Stimulated activated CD4-positive, alpha-beta T cell treated with anti-CD3 and anti-CD28 coated beads, Interleukin-2, amount 100 ng/mL, for 4 hours (primary cell): ENCODE measurements at places on chromosomes 2 and 18.

DNA sequence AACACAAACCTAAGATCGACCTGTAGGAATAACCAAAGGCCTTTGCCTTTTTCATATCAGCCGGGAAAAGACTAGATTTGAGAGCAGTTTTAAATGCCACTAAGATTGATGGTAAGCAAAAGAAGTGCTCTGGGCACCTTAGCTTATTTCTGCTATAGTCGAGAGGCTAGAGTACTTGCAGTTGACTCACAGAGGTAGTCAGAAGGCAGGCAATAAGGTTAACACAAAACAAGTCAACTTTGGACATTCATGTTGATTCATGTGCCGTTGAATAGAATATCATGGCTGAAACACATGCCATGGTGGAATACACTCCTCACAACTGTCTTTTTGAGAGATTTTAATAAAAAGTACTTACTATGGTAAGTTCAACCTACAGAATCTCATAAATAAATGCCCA is 507.6 kb downstream of the ZEB2 start:
- DNase-seq = no peak

- no peak for DNase-seq
These were observed 1018.2 kb upstream of the NXPH2 start for GRCh38 chr2:139798391-139798790.

GRCh38 chr18:26943906-26944305 is 78.4 kb upstream of the AQP4 start:
- DNase-seq = no peak

DNA sequence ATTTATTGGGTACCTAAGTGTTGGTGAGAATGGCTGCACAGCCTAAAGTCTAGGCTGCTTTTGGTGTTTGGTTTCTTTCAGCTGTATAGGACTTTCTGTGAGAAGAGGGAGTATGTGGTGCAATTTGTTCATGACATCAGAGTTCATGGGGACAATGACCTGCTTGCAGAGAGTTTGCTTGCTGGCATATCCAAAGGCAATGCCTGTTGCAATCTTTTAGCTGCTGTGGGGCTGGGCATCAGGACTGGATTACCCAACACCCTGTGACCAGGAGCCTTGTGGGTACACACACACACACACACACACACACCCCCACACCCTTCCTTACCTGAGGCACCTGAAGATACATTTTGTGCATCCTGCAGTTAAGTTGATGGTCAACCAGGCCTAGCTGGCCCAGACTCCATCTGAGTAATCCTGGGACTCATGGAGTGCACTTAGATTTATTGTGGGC is 68.4 kb downstream of the LIPG start:
- DNase-seq = no peak

- no peak for DNase-seq
These were observed 331.8 kb upstream of the SLC8A1 start for GRCh38 chr2:40783704-40784103.

DNA sequence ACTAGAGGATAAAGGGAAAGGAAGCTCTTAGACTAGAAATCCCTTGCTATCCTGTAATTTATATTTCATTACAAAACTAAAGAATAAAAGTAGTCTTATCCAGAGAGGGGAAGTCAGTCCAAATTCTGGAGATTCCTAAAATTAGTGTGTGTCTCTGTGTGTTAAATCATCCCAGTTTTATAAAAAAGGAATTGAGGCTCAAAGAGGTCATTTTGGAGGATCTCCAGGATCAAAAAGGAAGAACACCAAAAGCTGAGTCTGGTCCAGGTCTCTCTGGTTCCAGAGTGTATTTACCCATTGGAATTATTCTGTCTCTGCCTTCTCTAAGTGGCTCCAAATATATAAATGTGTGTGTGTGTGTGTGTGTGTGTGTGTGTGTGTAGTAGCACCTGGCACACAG is 166.7 kb downstream of the NRXN1 start:
- no peak for DNase-seq

GRCh38 chr2:71156573-71156972 is 26.1 kb downstream of the MPHOSPH10 start:
- no peak for DNase-seq

DNA sequence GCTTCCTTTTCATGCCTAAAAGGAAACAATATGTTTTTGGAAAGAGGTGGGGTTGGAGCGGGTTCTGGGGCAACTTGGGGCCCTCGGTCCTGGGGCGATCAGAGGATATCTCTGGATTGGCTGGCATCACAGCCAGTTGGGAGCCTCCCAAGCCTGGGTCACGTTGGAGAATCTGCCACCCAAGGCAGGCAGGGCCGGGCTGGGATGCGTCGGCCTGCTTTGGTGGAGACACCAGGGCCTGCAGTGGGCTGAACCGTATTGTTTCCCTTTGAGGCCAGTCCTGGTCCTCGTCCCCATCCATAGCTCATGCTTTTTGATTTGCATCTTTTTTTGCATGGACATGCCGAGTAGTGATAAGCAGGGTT is 235.8 kb downstream of the ATAD2B start:
- no peak for DNase-seq

GRCh38 chr2:240225660-240226475 is 85.4 kb upstream of the OTOS start:
- no peak for DNase-seq

- DNase-seq = no peak
These were observed 41.8 kb upstream of the AFF3 start for GRCh38 chr2:100184055-100184737.

GRCh38 chr2:170148161-170148560 is 29.8 kb upstream of the MYO3B start:
- DNase-seq = no peak

DNA sequence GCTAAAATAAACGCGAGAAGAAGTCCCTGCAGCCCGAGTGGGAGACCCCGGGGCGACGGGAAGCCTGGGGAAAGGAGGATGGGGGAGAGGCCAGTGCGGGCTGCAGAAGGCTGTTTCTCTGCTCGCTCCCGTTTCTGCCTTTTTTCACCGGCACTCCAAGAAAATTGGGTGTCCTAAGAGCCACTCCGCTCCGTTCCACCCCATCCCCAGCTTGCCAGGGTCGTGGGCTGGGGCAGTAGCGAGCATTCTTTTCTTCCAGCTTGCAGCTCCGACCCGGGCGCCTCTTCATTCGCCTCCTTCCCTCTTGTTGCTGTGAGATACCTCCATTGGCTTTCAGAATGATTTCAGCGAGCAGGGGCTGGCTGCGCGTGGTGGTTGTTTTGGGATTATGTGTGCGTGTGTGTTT is 1.1 kb downstream of the HOXD3 start:
- DNase-seq = no peak

- no peak for DNase-seq
These were observed 830 bp downstream of the DNER start for GRCh38 chr2:229713371-229714079.

DNA sequence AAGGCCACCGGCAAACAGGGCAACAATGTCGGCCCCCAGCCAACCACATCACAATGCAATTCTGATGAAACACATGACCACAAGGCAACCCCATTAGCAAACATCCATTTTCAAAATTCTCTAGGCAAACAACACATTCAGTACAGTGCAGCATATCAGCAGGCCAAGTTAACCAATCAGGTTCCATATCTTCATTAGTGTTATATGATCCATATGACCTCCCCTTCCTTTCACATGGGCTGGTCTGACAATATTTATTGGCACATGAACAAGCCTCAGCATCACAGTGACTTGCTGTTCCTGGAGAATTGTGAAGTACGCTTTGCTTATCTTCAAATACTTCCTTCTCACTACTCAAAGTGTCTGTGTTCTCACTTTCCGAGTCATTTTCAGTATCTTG is 19.8 kb downstream of the RNF103 start:
- no peak for DNase-seq

GRCh38 chr2:31580321-31581117 is at the start of gene SRD5A2:
SRD5A2 (minus strand) TSS chr2:31580938; CDS start chr2:31580900, 38 bp downstream.
- DNase-seq = no peak

- no peak for DNase-seq
These were observed 126.2 kb downstream of the RAPGEF4 start for GRCh38 chr2:172861656-172862476.

GRCh38 chr2:205849136-205849535 is 166.8 kb downstream of the NRP2 start:
- no peak for DNase-seq

DNA sequence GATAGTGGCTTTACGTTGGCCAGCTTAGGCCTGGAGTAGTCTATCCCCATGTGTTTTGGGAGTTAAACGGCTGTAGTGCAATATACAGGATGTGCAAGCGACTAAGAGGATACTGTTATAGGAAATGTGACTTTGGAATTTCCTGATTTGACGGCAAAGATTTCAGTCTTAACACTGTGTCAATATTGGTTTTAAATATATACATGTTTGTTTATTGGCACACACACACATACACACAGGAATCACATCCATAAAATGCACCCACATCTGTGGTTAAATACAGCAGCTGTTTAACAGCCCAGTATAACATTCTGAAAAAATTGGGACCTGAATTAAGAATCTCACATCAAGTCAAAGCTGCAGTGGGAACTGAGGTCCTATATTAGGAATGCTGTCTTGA is 347.1 kb downstream of the TXNL1 start:
- DNase-seq = no peak

- DNase-seq = no peak
These were observed 5.7 kb downstream of the SERPINB8 start for GRCh38 chr18:63975628-63976027.

DNA sequence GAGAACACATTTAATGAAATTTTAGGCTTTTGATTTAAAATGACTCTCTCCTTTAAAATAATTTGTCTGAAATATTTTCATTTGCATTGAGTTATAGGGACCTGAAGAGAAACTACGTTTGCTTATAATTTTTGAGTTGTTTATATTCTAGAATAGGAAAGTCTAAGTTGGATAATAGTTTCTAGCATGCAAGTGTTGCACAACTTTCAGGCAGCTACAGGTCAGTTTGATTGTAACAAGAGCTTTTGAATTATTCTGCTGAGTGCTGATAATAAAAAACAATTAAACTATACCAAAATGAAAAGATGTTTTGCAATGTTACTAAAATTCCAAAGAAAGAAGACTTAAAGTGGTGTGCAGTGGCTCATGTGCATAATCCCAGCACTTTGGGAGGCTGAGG is 71.0 kb downstream of the PDE1A start:
- DNase-seq = no peak

GRCh38 chr18:55753643-55754263 is 165.8 kb upstream of the TCF4 start:
- no peak for DNase-seq

- DNase-seq = no peak
These were observed 212.0 kb upstream of the SALL3 start for GRCh38 chr18:78767648-78768071.

- no peak for DNase-seq
These were observed 29.6 kb downstream of the CSRNP3 start for GRCh38 chr2:165499131-165499530.

DNA sequence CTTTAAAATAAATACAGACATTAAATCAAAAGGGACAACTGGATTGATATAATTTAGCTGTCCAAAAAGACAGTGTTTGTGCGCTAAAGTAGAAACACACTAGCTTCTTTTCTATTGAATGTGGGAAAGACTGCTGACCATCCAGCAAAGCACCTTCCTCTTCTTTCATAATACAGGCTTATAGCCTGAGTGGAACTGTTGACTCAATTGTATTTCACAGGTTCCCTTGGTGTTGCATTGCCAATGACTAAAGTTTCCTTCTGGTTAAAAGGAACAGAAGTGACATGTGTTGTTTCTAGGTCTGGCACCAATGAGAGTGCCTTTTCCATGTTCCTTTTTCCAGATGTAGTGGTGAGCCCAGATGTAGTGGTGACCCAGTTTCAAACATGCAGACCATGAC is 412.3 kb downstream of the RNF144A start:
- DNase-seq = no peak

DNA sequence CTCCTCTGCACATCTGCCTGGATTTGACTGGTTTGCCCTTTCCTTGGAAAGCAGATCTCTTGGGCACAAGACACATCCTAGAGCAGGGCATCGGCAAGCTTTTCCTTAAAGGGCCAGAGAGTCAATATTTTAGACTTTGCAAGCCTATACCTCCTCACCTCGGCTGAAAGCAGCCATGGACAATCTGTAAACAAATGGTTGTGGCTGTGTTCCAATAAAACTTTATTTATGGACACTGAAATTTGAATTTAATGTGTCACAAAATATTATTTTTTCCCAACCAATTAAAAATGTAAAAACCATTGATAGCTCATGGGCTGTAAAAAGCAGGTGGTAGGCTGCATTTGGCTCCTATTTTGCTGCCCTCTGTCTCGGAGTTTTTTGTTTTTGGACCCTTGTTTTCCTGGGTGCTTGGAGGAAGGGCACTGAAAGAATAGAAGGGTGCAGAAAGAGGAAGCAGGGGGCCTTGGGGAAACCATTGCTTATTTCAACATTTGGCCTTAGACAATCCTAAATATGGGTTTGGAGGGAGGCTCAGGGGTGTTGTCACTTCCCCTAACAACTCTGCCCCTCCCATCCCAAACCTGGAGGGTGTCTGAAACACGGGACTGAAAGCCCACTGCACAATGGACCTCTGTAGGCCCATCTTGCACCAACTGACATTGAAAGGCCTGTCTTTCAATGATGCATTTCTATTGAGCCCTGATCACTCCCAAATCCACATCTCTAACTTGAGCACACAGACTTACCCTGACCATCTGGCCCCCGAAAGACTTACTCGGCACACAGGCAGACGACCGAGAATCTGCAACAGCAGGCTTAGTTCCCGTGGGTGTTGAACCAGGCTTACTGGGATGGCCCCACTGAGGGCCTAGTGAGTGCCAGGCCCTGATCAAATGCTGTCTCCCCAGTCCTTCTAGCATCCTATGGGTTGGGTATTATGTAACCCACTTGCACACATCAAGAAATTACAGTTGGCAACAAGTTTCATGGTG is 7.1 kb upstream of the ZFP36L2 start:
- no peak for DNase-seq

GRCh38 chr18:61546590-61546989 is 213.4 kb downstream of the CDH20 start:
- DNase-seq = no peak

- DNase-seq = no peak
These were observed 726.8 kb upstream of the DDX18 start for GRCh38 chr2:117087535-117088291.

DNA sequence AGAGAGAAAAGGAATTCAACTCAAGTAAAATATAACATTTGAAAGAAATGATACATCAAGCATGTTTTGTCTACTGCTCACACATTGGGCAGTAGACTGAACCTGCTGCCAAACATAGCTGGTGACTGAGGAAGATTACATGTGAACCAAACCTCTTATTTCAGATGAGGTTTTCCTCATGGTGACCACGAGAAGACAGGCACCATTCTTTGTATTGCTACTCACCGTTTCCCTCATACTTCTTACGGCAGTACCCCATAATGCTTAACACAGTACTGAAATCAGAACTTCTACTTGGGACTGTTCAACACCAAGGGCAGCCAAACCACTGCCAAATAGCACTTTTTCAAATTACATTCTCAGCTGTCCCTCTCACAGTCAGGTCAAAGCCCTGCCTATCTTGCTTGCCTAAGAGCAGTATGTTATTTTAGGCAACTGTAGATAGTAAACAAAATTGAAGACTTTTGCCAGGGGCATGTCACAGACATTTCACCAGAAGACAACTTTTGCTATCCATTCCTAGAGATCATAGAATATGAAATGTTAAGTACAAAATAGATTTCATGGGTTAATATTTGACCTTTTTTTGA is 167.1 kb upstream of the DOK6 start:
- DNase-seq = no peak

- no peak for DNase-seq
These were observed 300.7 kb downstream of the TCF4 start for GRCh38 chr18:55287149-55287806.

GRCh38 chr2:98907966-98908905 is 27.8 kb downstream of the CRACDL start:
- DNase-seq = no peak
